Stimulated activated CD8-positive, alpha-beta memory T cell treated with anti-CD3 and anti-CD28 coated beads, Interleukin-4, amount 100 ng/mL, for 4 hours (primary cell): ENCODE measurements at places on chromosomes 5 and 9.

DNA sequence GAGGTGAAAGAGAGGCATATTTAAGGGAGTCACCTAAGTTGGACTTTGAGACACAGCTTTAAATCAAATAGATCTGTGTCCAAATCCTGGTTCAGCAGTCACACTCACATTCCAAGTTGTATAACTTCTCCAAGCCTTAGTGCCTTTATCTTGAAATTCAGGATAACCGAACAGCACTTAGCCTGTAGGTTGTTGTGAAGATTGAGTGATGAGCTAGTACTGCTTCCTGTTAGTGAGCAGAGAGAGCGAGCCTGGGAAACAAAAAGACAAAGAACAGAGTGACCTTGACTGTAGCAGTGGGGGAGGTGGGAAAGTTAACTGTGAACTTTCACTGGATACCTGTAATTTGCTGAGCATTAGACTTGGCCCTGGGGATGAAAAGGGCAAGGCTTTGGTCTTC is 22.4 kb downstream of the MAML1 start:
- DNase-seq = no peak

DNA sequence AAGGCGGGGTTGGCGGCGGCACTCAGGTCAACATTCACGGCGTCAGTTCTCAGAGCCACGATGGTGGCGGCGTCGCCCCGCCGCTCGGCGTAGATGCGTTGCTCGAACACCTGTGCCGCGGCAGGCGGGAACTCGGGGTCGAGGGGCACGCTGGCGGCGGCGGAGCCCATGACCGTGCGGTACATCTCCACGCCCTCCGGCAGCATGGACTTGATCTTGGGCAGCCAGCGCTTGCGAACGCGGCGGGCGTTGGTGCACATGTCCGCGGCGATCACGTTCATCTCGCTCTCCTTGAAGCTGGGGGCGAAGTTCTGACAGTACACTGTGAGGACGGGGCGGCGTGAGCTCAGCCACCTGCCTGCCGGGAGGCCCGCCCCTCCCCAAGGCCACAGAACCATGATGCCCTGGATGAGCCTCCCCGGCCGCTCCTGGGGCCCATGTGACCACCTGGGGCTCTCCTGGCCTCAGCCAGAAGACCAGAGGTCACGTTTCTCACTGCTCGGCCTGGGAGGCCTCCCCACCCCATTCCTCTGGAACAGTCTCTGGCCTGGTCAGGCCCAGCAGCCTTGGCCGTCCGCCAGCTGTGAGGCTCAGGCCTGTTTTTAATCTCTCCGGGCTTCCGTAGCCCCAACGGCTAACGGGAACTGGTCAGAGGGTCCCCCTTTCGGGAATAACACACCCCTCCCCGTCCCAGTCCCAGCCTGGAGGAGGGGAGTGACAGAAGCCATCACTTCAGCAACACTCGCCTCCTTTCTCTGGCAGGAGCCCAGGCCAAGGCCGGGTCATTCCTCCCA is 50.7 kb upstream of the UBAC1 start:
- DNase-seq = no peak

DNA sequence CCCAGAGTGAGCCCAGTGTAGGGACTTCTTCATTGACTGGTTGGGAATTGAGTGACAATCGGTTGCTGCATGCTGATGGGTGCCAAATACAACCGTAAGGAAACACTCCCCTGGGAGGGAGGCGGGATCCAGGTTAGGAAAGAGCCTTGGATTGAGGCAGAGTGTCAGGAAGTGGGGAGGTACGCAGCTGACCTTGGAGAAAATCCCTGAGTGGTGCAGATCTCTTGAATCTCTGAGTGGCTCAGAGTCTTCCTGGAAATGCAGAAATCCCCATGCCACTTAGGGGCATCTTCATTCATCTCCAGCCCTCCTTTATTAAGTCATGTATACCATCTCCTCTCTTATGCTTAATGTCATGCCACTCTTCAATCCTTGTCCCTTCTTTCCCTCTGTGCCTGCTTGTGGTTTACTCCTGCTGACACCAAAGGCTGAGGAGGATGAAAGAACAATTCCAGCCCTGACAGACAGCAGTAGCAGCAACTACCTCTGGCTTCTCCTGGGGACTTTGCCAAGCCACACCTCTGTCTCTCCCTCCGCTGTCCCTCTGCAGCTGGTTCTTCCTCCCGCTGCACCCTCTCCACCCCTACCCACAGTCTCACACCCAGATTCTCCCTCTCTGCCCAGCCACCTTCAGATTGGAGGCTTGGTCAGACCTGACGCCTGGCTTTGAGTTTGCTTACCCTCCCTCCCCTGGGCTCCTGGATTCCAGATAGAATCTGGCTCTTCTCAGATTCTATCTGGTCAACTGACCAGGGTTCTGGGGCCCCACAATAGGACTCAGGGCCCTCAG is 14.1 kb upstream of the LCP2 start:
- DNase-seq = no peak

GRCh38 chr5:170501931-170502330 is 1.9 kb upstream of the KCNIP1 start:
- DNase-seq = no peak

DNA sequence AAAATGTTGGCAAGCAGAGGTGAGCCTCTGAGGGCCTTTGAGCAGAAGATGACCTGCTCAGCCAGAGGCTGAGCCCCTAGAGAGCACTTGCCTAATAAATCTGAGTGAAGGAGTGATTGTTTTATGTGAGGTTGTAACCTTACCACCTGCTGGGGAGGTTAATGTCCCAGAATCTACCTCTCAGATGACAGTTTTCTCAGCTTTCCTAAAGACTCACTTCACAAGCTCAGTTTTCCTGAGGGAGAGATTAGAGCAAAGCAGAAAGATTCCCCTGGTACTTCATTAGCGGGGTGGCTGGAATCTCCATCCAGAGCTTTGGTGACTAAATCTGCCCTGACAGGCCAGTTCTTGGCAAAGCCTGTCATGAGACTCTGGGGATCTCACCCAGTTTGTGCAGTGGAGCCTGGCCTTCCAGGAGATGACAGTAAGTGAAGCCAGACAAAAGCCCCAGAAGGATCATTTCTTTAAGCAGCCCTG is 48.8 kb upstream of the GALNT10 start:
- no peak for DNase-seq

DNA sequence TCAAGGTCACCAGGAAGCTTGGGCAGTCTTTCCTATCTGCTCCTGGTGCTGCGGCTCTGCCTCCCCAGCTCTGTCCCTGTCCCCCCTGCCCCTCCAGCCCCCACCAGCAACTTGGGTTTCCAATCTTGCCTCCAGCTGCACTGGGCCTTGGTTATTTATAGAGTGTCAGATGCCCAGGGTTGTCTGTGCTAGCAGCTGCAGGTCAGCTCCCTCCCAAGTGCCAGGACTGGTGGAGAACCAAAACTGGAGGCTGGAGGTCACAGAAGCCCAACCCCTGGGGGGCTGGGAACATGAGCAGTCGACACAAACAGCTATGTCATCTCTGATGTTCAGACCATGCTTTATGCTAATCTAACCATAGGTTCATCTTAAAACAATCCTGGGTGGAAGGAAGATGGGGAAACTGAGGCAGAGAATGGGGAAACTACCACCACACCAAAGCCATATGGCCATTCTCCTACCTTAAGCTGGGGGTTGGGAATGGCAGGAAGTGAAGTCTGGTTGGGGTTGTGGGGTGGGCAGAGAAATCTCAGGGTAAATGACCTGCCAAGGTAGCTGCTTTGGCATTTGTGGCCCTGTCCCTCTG is 1.7 kb downstream of the TPM2 start:
- DNase-seq = no peak

- DNase-seq = no peak
Measured at GRCh38 chr9:71741926-71742648, 26.2 kb downstream of the CEMIP2 start.

DNA sequence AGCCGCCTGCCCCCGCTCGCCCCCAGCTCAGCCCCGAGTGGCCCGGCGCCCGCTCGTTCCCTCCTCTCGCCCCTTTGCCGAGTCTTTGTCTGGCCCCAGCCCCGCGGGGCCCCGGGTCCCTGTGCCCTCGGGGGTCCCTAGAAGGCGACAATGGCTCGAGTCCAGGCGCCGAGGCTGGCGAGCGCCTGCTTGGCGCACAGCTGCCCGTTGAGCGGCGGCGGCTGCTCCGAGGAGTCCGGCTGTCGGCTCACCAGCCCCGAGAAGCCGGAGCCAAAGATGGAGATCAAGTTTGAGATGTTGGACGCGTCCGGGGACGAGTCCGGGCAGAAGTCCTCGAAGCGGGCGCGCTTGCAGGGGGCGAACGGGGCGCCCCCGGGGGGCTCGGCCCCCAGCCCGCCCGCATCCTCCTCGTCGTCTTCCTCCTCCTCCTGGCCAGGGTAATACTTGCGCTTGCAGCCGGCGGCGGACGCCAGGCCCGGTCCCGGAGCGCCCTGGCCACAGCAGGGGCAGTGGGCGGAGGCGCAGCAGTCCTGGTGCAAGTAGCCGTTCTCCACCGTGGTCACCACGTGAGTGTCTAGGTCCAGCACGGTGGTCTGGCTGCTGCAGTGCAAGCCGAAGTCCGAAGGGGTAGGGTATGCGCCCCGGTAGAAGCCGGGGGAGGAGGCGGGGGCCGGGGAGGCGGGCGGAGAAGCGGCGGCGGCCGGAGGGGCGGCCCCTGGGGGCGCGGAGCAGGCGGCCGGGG is 1.2 kb downstream of the IER5L start:
- DNase-seq = no peak

DNA sequence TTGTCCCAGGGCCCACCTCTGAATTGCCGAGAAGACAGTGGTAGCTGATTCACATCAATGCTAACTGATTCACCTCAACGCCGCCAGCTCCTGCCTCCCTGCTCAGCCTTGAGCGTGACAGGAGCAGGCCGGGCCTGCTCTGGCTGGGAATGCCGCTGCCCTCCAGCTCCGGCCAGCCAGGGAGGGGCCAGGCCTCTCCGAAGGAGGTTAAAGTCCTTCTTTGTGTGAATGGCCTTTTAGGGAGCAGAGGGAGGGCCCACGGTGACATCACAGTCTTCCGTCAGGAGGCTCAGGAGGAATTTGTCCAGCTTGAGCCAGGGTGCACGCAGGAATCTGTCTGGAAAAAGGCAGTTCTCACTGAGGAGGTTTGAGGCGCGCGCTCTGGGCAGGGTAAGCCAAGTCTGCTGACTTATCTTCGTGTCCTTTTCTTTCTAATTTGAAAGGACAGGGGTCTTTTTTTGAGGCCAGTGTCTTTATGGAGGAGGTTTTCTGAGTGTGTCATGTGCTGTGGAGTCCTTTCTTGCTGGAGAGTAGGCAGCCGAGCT is 82.7 kb downstream of the C9orf152 start:
- no peak for DNase-seq

- no peak for DNase-seq
Measured at GRCh38 chr9:113570106-113570505, 106.6 kb downstream of the RGS3 start.

DNA sequence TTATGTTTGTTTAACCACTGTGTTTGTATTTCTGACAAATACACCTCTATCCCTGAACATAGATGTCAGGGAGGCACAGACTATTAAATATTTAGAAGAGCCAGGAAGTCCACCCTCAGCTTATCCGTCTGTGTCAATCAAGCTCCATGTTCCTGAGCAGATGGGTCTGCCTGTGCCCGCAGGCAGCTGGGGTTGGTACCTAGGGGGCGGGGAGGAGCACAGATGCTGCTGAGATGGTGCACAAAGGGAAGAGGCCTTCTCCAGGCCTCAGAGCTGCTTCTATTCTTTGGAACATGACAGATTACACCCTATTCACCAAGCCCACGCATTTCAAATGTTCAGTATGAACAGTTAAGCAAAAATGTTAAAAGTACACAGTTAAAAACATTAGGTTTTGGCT is 142.1 kb downstream of the EPB41L4A start:
- no peak for DNase-seq

DNA sequence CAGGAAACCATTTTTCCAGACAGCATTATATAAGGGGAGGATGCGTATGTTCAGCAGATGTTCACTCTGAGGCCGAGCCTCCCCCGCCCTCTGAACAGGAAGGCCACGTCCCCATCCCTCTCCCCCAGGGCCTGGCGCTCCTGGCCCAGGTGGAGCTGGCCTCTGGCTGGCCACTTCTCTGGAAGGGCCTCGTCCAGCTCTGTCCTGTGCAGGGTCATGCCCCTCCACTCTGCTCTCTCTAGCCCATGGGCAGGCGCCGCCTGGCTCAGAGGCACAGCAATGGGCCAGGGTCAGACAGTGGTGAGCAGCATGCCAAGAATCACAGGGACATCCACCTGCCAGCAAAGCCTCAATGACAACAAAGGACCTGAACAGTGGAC is 34.2 kb downstream of the ADAMTS2 start:
- no peak for DNase-seq

DNA sequence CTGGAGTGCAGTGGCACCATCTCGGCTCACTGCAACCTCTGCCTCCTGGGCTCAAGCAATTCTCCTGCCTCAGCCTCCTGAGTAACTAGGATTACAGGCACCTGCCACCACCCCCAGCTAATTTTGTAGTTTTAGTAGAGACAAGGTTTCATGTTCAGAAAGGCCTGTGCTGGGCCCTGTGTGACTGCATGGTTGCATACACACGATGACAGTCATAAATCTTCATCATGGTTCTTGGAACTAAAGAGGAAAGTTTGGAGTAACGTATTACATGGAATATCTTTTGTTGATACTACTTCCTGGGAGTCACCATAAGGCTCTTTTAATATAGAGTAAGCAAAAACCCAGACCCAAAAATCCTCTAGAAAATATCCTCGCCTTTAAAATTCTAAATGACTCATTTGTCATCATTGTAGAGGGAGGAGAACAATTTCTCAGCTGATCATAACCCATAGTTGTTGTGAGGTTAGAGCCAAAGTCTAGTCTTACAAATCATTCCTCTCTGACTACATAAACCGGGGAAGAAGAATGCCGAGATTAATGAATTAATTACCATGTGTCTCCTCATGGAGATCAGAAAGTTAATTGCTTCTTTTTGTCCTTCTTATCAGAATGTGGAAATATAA is 47.0 kb downstream of the KLF9 start:
- no peak for DNase-seq

DNA sequence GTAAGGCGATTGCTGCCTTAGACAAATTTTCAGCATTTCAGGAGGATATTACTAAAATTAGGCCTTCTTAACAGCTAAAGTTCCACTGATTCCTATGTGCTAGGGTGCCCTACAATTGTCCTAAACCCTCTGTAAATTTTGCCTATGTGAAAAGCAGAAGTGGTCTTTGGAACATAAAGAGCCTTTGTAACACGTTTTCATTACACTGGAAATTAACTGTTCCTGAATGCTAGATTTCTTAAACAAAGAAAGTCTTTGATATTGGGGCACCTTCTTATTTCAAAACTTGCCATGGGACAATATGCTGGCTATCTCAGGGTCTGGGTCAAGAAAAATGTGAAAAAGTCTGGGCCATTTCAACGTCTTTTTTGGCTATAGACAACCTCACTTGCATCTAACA is 60.4 kb upstream of the MOCS2 start:
- no peak for DNase-seq

- DNase-seq = no peak
Measured at GRCh38 chr5:106376522-106376921, 1294.2 kb downstream of the EFNA5 start.

DNA sequence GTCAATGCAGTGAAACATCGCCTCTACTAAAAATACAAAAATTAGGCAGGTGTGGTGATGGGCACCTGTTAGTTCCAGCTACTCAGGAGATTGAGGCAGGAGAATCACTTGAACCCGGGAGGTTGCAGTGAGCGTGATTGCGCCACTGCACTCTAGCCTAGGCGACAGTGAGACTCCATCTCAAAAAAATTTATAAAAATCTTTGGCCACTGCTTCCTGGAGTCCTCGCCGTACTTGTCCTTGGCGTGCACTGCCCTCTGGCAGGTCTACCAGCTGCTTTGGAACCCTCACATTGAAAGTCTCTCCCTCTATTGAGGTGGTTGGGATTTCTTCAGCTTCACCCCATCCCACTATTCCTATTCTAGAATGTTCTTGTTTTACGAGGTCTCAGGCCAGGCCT is 25.0 kb downstream of the DYNC2I2 start:
- no peak for DNase-seq
